ENCODE measurements at places on chromosomes 1 and 21.

- no peak for DNase-seq
These were observed 52.2 kb downstream of the SMYD2 start for GRCh38 chr1:214332946-214333798.

DNA sequence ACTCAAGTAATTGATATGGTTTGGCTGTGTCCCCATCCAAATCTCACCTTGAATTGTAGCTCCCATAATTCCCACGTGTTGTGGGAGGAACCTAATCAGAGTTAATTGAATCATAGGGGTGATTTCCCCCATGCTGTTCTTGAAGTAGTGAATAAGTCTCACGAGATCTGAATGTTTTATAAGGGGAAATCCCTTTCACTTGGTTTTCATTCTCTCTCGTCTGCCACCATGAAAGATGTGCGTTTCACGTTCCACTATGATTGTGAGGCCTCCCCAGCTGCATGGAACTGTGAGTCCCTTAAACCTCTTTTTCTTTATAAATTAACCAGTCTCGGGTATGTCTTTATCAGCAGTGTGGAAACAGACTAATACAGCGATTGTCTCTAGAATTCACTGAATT, 135.4 kb downstream of the BACH1 start:
- no peak for DNase-seq

- DNase-seq, result no peak
These were observed 21.6 kb downstream of the VPS13D start for GRCh38 chr1:12251442-12251841.

- no peak for DNase-seq
These were observed 8.0 kb upstream of the PLXNA2 start for GRCh38 chr1:208251911-208252835.

DNA sequence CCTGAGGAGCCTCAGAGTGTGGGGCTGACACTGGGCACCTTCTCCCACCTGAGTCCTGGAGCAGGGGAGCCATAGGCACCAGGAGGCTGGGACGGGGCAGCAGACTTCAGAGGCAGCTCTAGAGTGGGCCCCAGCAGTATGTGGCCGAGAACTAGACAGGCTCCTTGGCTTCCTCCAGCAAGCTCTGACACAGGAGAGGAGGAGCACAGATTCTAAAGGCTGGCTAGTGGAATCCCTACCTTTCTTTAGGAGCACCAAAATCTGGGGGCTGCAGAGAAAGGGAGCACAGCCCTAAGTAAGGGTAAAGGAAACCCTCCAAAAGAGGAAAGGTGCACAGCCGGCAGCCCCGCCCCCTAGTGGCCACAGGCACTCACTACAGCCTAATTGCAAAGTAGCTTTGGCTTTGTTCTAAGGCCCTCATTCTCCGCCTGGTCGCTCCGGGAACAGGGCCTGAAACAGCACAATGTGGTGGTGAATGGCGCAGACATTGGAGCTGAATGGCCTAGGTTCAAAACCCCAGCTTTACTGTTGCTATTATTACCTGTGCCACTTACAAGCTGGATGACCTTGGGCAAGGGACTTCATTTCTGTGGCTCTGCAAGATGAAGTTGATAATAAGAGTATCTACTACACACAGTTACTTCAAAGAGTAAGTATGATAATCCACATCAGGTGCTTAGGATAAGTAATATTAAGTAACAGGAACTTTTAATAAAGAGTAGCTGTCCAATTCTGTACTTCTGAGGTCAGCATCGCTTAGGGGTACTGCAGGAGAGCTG, 8.8 kb upstream of the GUCA2A start:
- peak; percentile 65 for DNase-seq

All from PC-9 (cell line).